Posterior vena cava (tissue), 2 donors: ENCODE measurements at places on chromosomes 12 and 14.

DNA sequence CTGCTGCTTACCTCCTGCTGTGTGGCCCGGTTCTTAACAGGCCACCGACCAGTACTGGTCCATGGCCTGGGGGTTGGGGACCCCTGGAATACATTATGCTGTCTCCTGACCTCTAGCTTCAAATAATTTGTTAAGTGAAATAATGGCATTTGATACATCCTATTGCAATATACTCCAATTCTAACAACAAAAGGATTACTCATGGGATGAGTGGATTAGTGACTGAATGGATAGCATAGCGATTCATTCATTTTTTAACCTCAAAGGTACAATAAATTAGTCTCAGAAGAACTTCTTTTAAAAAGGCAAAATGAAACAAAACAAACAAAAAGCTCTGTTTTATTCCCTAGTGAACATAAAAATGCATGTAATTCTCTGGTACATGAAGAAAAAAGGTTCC is 147.9 kb upstream of the PKP2 start:
- DNase-seq, result no peak

- no peak for DNase-seq
Measured at GRCh38 chr14:69666690-69667211, 55.4 kb downstream of the SUSD6 start.

DNA sequence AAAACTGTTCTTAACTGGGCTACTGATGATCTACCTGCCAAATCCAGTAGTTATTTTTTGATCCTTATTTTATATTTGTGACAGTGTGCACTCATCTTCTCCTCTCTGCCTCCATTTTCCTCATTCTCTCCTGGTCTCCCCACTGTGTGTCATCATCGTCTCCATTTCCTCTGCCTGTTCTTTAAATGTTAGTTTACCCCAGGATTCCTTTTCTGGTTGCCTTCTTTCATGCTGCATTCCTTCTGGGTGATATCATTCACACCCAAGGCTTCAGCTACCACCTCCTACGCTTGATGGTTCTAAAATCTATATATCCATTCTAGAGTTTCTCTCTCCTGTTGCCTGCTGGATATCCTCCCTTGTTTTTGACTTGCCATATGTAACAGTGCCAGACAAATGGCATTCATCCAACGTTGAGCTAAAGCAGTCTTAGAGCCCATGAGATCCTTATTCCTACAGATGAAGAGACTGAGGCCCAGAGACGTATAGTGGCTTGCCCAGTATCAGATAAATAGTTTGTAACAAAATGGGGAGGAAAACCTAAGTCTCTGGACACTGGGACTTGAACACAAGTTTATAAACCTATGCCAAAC is 109.5 kb downstream of the DIP2B start:
- DNase-seq, result no peak

- DNase-seq, result no peak
Measured at GRCh38 chr12:30843211-30843610, 83.3 kb upstream of the TSPAN11 start.

- no peak for DNase-seq
Measured at GRCh38 chr12:958588-959123, 9.2 kb upstream of the RAD52 start.
